Left lobe of liver (tissue), 2 donors: ENCODE measurements at places on chromosomes 7 and 10. TPM values are rescaled to one million over a fixed set of nuclear protein-coding genes. Genes with fewer than 3 reads are reported as not detected.

Gene SLC18A3
- not detected for total RNA-seq

Gene SPOCK2
- total RNA-seq: 1.6 TPM

Gene TIMM23
- 28.4 TPM for total RNA-seq

Gene SPAG6
- total RNA-seq: not detected

Gene IDI2
- total RNA-seq: not detected

Gene EBLN1
- total RNA-seq: not detected

Gene CRTAC1
- 0.28 TPM for total RNA-seq

Gene KIAA1549
- total RNA-seq: 0.53 TPM

Gene SLC26A3
- total RNA-seq: 0.93 TPM

Gene ZNF655
- total RNA-seq: 24.0 TPM

Gene IL15RA
- total RNA-seq: 8.4 TPM

Gene HYCC1
- total RNA-seq: 14.7 TPM

Gene PNLIPRP3
- total RNA-seq: not detected

Gene KLF14
- total RNA-seq: not detected

Gene C10orf105
- total RNA-seq: not detected

Gene CPA2
- total RNA-seq: 1.9 TPM

Gene CD36
- total RNA-seq: 16.3 TPM

Gene EGFR
- 90.5 TPM for total RNA-seq

Gene GARIN1A
- total RNA-seq: 0.38 TPM

Gene BLNK
- 9.3 TPM for total RNA-seq

Gene IMPDH1
- total RNA-seq: 3.5 TPM

Gene ASAH2
- 2.5 TPM for total RNA-seq

Gene SLC13A4
- 0.35 TPM for total RNA-seq

Gene MGAM2
- total RNA-seq: 0.05 TPM

Gene MOGAT3
- 12.0 TPM for total RNA-seq

Gene CALML3
- total RNA-seq: not detected

Gene LIPK
- not detected for total RNA-seq

Gene THSD7A
- total RNA-seq: 1.6 TPM

Gene MCM10
- 0.33 TPM for total RNA-seq

Gene NUDT13
- 2.7 TPM for total RNA-seq

Gene IQUB
- total RNA-seq: 0.15 TPM

Gene CALHM1
- total RNA-seq: not detected

Gene FOXL3
- not detected for total RNA-seq

Gene LIPM
- total RNA-seq: not detected

Gene CLRN3
- 25.1 TPM for total RNA-seq

Gene COBL
- total RNA-seq: 38.3 TPM

Gene EN2
- total RNA-seq: not detected

Gene MEOX2
- total RNA-seq: 0.18 TPM

Gene ELFN1
- total RNA-seq: 17.5 TPM

Gene PDE6C
- not detected for total RNA-seq

Gene OPN4
- total RNA-seq: not detected

Gene NACAD
- total RNA-seq: 0.05 TPM
